D341Med (cell line): ENCODE measurements at places on chromosomes 7 and 10.

DNA sequence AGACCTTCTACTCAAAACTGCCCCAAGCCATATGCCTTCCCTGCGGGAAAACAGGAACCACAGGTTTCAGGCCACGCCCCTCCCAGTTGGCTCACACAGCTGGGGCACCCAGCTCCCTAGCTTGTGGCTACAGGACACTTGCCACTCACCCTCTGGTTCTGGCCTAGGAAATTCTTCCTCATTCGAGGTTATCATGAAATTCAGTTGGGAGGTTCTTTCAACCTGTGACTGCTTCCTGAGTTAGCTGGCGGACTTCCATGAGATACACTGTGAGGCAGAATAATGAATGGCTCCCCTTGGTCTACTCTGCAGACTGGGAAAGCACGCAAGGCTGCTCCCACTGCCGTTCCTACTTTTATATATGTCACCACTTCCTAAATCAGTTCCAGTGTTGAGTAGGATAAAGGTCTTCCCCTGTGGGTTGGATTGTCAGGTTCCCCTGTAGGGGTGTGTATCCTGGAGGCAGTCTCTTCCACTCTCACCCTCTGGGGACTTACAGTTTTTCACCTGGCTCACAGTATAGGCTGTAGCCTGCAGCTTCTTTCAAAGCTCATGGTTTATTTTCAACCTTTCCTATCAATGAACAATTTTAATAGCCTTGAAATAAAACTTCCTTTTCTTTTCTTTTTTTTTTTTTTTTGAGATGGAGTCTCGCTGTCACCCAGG is 37.0 kb downstream of the GPR22 start:
- DNase-seq: peak; percentile 32

- no peak for DNase-seq
Measured at GRCh38 chr7:107118109-107118900, 50.5 kb upstream of the HBP1 start.

- DNase-seq: no peak
Measured at GRCh38 chr10:59674215-59674836, 35.3 kb downstream of the SLC16A9 start.

- DNase-seq: peak; percentile 30
Measured at GRCh38 chr7:37853468-37853867, 5.1 kb downstream of the NME8 start.

DNA sequence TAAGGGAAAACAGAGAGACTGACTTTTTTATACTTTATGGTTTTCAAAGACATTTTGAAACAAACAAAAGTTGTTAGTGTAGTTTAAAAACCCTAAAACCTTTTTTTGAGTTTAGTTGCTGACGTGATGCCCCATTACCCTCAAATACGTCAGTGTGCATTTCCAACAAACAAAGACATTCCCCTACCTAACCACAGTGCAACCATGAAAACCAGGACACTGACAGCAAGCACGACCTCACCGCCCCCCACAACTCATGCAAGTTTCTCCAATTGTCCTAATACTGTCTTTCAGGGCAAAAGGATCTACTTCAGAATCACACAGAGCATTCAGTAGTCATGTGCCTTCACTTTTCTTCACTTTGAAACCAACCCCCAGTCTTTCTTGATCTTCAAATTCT is 75.0 kb downstream of the WNT2 start:
- no peak for DNase-seq

DNA sequence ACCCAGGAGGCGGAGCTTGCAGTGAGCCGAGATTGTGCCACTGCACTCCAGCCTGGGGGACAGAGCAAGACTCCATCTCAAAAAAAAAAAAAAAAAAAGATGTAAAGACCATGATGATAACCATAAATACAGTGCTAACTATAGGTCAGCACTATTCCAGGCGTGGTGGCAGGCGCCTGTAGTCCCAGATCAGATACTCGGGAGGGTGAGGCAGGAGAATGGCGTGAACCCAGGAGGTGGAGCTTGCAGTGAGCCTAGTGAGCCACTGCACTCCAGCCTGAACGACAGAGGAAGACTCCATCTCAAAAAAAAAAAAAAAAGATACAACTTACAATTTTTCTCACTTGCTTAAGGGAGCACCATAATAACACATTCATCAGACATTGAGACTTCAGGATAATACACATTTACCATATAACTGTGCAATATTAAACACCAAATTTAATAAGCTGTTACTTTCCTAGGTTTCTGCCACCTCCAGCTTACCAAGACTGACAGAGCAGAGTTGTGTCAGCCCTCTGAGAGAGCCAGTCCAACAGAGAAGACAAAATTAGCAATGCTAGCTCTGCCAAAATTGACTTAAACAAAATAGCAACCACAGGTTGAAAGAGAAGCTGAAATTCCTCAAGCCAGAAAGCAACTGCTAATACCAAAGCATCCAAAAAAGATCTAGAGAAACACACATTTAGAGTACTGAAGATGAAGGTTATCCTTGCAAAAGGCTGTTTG is 8.2 kb downstream of the DNA2 start:
- DNase-seq: no peak

GRCh38 chr10:50397312-50398140 is 146.2 kb upstream of the ASAH2 start:
- no peak for DNase-seq

DNA sequence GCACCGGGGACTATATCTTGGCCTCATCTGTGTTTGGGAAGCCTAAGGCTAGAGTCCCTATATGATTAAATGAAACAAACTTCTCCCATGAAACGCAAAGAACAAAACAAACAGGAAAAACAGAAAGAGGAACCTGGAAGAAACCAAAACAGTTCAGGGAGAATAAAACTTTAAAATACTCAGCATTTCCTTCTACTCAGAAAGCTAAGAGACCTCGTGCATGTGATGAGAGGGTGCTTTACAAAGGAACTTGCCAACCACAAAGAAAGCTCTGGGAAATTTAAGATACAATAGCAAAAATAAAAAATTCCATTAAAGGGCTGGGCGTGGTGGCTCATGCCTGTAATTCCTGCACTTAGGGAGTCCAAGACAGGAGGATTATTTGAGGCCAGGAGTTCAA is 6.9 kb downstream of the PILRA start:
- no peak for DNase-seq

- no peak for DNase-seq
Measured at GRCh38 chr10:124722798-124723783, 21.1 kb downstream of the FAM53B start.

DNA sequence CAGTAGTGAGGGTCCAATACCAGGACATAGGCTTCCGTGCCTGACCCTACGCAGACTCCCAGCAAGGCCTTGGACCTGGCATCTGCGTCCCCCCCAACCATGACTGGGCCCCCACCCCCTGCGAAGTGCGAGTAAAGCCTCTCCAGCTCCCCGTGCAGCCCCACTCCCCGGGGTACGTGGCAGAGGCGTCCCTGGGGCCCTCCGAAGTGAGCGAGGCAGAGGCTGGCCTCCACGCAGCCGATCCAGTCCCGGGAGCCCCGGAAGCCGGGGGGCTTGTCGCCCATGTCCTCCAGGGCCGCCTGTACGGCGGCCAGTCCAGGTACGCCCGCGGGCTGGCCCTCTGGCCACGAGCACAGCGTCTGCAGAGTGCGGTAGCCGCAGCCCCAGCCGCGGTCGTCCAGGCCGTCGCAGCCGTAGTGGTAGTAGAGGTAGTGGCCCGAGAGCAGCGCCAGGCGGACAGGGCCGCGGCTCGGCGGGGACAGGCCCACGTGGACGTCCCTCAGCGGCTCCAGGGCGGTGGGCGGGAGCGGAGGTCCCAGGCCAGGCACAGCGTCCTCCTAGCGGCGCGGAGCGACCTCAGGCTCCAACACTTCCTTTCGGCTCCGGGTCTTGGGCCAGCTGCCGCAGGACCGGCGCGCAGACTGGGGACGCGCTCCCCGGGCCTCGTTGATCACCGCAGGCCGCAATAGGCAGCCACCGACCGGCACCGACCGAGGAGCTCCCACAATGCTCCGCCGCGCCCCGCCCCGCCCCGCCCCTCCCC is at the start of gene UFSP1:
TSS of gene UFSP1 (minus strand) at position 728 of the 763 bp plus-strand sequence. CDS start at position 284, 444 bp downstream.
- no peak for DNase-seq

DNA sequence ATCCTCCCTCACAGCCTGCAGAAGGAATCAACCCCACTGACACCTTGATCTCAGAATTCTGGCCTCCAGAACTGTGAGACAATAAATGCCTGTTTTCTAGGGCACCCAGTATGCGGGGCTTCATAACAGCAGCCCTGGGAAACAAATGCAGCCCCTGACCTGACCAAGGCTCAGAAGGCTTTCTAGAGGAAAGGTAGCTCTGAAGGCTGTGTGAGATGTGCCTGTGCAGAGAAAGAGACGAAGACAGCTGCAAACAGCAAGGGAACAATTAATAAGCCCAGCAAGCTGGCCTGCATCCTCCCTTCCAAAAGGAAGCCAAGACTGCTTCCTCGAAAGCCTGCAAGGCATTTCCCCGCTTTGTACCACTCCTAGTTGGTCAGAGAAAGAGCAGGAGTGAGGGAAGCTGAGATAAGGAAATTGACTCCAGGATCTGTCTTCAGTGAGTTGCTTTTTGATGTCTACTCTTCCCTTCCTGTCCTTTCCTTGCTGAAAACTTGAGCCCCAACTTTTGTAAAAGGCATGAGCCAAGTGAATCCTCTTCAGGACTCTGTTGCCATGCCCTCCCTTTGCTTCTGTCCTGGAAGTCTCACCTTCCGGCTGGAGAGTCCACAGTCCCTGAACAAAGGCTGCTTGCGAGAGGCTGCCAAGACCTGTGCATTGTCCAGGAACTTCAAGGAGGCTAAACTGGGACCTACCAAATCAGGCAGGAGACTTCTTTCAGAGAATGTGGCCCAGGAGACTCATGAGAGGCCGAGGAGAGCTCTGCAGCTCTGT is 71.2 kb upstream of the ARID5B start:
- DNase-seq: no peak

DNA sequence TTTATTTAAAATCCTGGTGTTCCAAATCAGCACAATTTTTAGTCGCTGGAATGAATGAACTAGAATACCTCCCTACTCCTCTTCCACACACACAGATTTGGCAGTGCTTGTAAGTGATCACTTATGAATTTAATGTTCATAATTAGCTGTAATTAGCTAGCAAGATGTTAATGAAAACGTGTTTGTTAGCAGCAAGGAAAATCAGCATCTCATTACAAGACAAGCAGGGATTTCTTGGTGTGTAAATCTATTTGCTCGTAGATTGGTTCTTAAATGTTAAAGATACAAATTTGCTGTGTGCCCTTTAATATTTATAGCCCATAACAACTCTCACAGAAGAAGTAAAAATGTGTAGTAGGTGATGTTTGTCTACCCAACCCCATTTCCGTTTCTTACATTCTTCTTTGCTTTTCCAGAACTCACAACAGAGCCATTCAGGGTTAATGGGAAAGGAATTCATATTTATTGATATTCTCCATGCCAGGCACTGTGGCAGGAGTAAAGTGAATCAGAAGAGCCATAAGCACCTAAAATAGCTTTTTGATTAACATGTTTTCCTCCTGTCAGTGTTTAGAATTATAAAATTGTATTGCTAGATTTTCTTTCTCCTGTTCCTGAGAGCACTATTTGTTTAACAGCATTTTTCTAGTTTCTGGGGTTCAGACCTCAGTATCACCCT is 49.6 kb downstream of the SEMA3C start:
- no peak for DNase-seq

DNA sequence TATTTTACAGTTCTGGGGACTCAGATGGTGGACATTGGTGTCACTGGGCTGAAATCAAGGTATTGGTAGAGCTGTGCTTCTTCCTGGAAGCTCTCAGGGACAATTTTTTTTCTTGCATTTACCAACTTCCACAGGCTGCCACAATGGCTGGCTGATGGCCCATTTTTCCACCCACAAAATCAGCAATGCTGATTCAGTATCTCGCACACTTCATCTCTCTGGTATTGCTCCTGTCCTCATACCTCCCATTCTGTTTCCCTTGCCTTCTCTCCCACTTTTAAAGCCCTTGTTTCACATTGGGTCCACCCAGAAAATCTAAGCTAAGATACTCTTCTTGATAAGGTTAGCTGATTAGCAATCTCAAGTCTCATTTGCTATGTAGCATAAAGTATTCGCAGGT is 530.9 kb upstream of the POM121L12 start:
- no peak for DNase-seq

GRCh38 chr7:142485617-142486226 is 227.9 kb upstream of the PRSS58 start:
- no peak for DNase-seq

DNA sequence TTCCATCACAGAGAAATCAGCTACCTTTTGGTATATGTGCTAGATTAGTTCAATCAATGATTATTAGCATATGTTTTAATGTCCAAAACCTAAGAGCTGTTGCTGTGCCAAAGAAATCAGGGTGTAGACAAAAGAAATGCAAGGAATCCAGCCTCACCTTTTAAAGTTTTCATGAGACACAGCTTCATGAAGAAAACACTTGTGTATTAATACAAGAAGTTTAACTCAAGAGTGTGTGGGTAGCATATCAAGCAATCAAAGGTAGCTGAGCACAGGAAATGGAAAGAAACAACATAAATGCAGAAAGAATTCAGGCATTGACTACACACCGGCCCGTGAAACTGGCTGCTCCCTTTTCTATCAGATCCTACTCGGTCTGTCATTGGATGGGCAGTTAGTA is 76.0 kb upstream of the CAV2 start:
- DNase-seq: no peak

DNA sequence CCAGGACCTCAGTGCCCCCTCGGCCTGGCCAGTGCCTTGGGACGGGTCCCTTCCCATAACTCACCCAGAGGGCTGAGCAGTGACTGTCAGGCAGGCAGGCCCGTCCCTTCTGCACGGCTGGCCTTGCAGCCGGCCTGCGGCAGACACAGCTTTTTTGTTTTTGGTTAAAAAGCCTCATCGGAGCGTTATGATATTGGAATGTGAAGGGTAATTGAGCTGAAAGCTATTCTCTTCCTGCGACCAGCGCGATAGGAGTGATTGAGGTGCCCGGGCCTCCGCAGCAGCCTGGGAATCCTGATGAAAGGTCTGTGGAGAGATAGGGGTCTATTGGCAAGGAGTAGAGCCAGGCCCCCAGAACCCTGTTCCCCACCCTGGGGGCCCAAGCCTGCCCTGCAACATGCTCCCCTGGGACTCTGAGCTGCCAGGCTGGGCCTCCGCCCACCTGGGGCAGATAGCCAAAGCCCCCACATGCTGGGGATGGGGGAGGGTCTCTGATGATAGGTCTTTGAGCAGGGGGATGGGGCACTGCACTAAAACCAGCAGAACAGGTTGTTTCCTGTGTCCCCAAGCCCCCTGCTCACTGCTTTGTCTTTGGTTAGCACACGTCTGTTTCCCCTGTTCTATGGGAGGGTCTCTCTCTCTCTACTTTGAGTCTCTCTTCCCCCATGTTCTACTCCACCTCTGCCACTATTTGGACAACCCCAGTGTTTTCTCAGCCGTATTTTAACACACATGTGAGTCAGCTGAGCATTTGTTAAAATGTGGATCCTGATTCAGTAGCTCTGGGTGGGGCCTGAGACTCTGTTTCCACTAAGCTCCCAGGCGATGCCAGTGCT is 131.9 kb downstream of the CDH23 start:
- no peak for DNase-seq
